Sigmoid colon (tissue), 7 donors: ENCODE measurements at places on chromosomes 1 and 21.

DNA sequence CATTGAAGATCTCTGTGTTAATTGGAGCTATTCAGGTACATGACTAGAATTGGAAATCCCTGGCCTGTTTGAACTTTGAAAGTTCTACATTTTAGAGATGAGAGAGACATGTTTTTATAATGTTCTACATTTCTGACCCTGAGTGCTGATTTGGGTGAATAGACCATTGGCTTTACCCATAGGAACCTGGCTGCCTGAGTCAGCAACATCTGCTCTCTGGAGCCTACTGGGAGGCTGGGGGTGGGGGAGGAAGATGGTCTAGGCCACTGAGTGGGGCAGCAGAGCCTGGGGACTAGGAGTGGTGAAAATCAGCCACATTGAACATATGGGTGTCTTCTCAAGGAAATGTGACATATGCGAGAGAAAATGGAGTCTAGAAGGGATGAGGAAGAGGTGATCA is 1.4 kb upstream of the VANGL1 start:
- DNase-seq, result no peak

DNA sequence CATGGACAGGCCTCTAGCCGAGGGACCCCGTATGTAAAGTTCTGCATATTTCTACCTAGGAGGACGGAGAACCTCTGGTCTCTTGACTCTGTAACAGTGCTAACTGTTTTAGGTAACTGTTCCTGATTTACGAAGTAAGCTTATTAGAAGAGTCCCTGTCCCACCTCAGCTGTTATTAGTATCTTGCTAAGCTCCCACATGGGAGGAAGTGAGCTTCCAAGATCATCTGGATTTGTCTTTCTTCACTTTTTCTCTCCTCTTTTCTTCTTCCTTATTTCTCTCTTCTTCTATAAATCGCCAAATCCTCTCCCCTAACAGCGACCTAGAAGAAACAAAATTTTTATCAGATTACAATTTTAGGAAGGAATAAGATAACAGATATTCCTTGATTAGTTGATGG is 4.4 kb downstream of the CD53 start:
- no peak for DNase-seq

GRCh38 chr1:88104886-88105285 is 579.2 kb upstream of the PKN2 start:
- DNase-seq, result no peak

- no peak for DNase-seq
These were observed 614.3 kb upstream of the ADAMTS5 start for GRCh38 chr21:27581168-27581567.

DNA sequence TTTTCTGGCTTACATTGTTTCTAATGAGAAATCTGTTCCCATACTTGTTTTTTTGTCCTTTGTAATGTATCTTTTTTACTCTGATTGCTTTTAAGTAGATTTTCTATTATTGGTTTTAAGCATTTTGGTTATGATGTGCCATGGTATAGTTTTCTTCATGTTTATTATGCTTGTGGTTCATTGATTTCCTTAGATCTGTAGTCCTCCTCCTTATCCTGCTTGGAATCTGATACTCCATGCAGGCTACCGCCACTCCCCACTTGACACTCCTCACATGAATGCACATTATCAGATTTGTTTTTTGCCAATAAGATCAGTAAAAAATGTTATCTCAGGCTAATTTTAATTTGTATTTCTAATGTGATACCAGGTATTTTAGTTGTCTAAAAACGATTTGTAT is 20.8 kb downstream of the UROD start:
- DNase-seq, result no peak
